ENCODE measurements at places on chromosomes 1 and 21. TPM values are rescaled to one million over a fixed set of nuclear protein-coding genes. Genes with fewer than 3 reads are reported as not detected.

GRCh38 chr1:19341201-19342061, 29.3 kb downstream of the SLC66A1 start:
- DNase-seq = peak; percentile 79
- H3K27me3 ChIP-seq = no peaks in the 10 kb centered on the region
- peak overlapping the region; percentile 43 for H3K27ac ChIP-seq

- DNase-seq = no peak
- no peaks in the 10 kb centered on the region for H3K4me1 ChIP-seq
- H3K36me3 ChIP-seq = peaks cover 4% of the 10 kb centered on the region
- no peak overlapping the region for H3K4me3 ChIP-seq
- H3K27ac ChIP-seq = no peak overlapping the region
Observed at GRCh38 chr1:231442735-231443134, 20.6 kb upstream of the EGLN1 start.

GRCh38 chr21:36166705-36167104, 10.1 kb downstream of the DOP1B start:
- no peaks in the 10 kb centered on the region for H3K27me3 ChIP-seq
- no peak overlapping the region for H3K4me3 ChIP-seq
- H3K4me1 ChIP-seq = peaks cover 4% of the 10 kb centered on the region
- DNase-seq = no peak
- peaks cover 16% of the 10 kb centered on the region for H3K36me3 ChIP-seq
- no peak overlapping the region for H3K27ac ChIP-seq

GRCh38 chr1:12475101-12475500, 142.9 kb downstream of the DHRS3 start:
- H3K27ac ChIP-seq = peak overlapping the region; percentile 72
- no peak for DNase-seq
- no peaks in the 10 kb centered on the region for H3K27me3 ChIP-seq
- no peak overlapping the region for H3K4me3 ChIP-seq
- peaks cover 83% of the 10 kb centered on the region for H3K4me1 ChIP-seq
- H3K36me3 ChIP-seq = peaks cover 31% of the 10 kb centered on the region

The CFHR4 gene
- not detected for total RNA-seq

The FAM229A gene
- 4.1 TPM for total RNA-seq

The SOX13 gene
- 1.0 TPM for total RNA-seq

Data from activated CD8-positive, alpha-beta memory T cell treated with anti-CD3 and anti-CD28 coated beads, Interleukin-2, amount 10 ng/mL, durations not matched to agents 7 days and 5 days (primary cell).